ENCODE measurements at places on chromosomes 7 and 10.

DNA sequence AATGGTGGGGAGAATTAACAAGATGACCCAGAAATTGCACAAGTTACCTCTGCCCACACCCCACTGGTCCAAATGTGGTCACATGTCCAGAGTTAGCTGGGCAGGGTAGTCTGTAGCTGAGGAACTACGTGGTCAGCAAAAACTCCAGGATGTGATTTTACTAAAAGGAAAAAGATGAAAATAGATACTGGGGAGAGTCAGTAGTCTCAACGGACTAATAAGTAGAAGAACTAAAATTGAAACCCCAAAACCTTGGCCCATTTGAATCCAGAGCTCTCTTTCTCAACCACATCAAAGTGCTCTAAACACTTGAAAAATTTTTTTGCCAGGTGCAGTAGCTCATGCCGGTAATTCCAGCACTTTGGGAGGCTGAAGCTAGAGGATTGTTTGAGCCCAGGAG, 146.3 kb downstream of the SKIDA1 start:
- no peak for ATAC-seq

DNA sequence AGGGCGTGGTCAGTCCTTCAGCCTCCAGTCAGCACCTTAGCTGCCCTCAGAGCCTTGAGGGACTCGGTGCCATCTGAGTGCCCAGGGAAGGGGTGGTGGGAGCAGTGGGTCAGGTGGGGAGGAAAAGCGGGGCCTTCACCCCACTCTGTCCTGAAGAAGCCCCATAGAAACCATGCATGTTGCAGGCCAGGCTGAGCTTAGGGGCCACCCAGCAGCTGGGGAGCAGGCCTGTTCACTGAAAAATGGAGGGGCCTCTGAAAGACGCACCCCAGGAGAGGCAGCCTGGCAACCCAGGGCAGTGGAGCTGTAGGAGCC, 144.3 kb downstream of the GRID1 start:
- ATAC-seq: no peak

DNA sequence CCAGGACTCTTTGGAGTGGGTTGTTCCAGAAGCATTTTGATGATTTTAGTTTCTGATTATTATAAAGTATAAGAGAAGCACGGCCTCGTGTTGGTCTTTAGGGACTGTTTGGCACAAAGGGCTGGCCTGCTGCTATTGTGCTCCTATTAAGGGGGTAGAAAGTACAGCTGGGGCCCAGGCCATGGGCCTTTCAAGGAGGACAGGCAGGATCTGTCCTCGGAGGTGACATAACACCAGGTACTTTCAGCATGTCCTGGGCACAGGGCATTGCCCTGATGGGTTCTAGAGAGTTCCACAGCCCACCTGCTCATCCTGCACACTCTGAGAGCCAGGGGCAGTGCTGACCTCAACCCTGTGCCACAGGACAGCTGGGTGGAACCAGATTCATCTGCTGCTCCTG, 24.9 kb downstream of the STRA8 start:
- ATAC-seq: no peak

GRCh38 chr10:112985690-112986543, 35.9 kb downstream of the TCF7L2 start:
- ATAC-seq: no peak

DNA sequence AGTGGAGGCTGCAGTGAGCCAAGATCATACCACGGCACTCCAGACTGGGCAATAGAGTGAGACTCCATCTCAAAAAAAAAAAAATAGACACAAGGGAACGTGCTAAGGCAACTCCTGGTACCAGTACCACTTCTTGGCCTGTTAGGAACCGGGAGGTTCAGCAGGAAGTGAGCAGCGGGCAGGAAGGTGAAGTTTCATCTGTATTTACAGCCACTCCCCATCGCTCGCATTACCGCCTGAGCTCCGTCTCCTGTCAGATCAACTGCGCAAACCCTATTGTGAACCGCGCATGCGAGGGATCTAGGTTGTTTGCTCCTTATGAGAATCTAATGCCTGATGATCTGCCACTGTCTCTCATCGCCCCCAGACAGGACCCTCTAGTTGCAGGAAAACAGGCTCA, 69.9 kb upstream of the FOXK1 start:
- ATAC-seq: no peak

DNA sequence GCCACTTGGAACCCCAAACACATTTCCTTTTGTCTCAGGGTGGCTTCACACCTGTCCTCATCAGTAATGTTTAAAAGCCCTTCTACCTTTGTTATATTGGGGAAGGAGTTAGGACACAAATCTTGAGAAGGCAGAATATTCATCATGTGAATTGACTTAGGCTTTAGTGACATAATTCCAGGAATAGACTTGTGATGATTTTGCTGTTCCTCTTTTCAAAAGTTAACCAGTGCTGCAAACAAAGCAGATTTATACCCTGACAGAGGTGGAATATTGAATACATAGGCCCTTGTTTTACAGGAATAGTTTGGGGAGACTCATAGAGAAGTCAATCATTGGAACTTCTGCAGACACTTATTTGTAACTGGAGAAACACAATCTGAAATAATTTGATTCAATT, 27.0 kb downstream of the ZNF786 start:
- ATAC-seq: no peak
